ENCODE measurements at places on chromosomes 16 and 17.

- no peak for DNase-seq
Measured at GRCh38 chr17:44826123-44826790, 3.8 kb downstream of the GJC1 start.

- DNase-seq: no peak
Measured at GRCh38 chr17:48553190-48553547, 8.3 kb upstream of the HOXB2 start.

- no peak for DNase-seq
Measured at GRCh38 chr16:89300311-89300975, 82.9 kb downstream of the ZNF778 start.

DNA sequence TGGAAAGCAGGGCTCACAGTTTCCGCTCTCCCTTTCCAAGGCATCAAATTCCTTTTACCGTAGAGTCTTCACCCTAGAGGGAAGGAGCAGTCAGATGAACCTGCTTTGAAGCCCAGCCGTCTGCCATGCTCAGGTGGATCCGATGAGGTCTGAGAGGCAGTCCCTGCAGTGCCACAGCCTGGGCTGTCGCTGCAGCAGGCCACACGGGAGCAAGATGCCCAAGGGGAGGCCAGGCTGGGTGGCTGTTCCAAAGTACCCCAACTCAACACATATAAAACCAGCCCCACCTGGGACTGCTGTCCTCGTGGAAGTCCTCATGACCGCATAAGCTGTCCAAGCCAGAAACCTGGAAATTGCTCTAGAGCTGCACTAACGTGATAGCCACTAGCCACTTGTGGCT is 4.9 kb upstream of the LIMD2 start:
- DNase-seq: no peak

GRCh38 chr16:57384248-57385070 is 12.2 kb downstream of the CX3CL1 start:
- no peak for DNase-seq
